ENCODE measurements at places on chromosomes 1 and 21.
A peak's percentile ranks its signal among the peaks of the same experiment; 100 is the strongest.

GRCh38 chr1:117739504-117739903 is 133.7 kb downstream of the TENT5C start:
- no peak for DNase-seq

DNA sequence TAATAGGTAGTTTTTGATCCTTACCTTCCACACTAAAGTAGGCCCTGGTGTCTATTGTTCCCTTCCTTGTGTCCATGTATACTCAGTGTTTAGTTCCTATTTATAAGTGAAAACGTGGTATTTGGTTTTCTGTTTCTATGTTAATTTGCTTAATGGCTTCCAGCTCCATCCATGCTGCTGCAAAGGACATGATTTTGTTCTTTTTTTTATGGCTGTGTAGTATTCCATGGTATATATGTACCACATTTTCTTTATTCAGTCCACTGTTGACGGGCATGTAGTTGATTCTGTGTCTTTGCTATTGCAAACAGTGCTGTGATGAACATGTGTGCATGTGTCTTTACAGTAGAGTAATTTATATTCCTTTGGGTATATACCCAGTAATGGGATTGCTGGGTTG is 20.8 kb downstream of the PRCC start:
- no peak for DNase-seq

DNA sequence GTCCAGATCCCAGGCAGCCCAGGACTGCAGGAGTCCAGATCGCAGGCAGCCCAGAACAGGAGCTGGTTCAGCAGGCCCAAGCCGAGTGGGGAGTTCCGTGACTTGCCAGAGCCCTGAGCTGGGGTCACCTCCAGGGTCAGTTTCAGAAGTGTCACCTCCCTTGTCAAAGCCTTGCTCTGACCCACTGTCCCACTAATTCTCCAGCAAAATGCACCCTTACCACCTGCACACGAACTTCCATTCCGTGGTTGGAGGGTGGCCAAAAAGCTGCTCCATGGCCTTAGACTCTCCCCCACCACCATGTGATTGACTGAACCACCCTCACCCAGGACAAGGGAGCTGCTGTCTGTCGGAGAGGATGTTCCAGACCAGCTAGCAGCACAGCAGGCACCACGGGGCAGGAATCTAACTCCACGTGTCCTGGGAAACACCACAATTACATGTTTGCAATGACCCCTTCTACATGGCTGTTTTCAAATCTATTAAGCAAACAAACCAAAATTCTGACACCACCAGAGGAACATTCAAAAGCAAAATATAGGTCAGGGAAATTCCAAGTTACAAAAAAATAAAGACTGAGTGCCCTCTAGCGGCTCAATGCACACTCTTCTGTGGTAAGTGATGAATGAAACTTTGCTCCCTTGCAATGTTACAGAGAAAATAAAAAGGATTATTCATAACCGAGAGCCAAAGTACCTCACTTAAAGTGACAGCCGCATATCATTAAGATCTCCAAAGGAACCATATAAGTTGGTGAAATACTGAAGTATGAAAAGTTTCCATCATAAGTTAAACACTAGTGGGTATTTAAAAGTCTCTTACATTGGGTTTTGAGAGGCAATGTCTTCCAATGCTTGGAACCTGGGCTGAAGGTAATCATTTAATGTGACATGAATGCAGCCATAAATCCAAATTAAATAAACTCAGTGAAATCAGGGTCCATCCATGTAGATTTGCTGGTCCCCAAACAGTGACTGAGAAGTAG is 76.3 kb downstream of the NPHP4 start:
- DNase-seq, result peak; percentile 57

GRCh38 chr1:12745992-12746323 is at the start of gene CFAP107:
TSS of gene CFAP107 (plus strand) at chr1:12746200. CDS start at chr1:12746431, 231 bp downstream.
- DNase-seq, result no peak

DNA sequence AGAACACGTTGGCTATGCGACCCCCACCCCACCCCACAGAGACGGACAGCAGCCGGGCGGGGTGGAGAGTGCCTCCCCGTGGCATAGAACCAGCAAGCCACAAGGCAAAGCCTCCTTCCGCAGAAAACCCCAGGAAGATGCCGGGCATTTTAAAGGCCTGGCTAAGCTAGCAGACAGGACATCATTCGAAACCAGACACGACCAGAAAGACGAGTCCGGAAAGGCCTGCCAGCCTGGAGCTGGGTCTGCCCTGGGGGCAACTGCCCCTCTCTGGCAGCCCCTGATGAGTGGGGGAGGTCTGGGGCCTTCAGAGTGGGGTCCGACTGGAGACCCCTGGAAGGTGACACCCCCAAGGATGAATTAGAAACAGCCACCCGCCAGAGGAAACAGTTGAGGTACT is 8.5 kb downstream of the FTCD start:
- DNase-seq, result no peak

DNA sequence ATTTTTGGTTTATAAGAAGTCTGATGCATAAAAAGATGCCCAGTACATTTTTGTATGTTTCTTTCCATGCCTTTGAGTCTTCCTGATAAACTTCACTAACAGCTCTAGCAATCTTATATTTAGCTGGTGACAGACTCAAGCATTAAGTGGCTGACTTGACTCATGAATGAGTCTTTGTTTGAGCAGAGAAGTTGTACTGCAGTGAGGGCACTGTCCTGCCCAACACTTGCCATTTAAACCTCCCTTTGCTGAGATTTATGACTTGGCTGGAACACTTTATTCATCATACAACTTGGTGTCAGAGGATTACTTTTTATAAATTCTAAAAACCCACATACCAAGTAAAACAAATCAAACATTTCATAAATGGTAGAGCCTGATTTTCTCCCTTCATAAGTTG is 14.6 kb upstream of the CAMSAP2 start:
- DNase-seq, result no peak

GRCh38 chr1:9424261-9424660 is 115.0 kb upstream of the SLC25A33 start:
- DNase-seq, result no peak

- peak; percentile 20 for DNase-seq
Measured at GRCh38 chr1:70042090-70042731, 163.2 kb downstream of the LRRC40 start.

GRCh38 chr1:87766737-87767136 is 438.1 kb downstream of the LMO4 start:
- peak; percentile 38 for DNase-seq

- peak; percentile 100 for DNase-seq
Measured at GRCh38 chr21:17491716-17492414, 21.0 kb upstream of the CXADR start.

- DNase-seq, result peak; percentile 76
Measured at GRCh38 chr1:26787706-26788514, at the start of gene PIGV. TSS of gene PIGV (plus strand) at chr1:26787950. CDS start at chr1:26790816, 2,866 bp downstream.

DNA sequence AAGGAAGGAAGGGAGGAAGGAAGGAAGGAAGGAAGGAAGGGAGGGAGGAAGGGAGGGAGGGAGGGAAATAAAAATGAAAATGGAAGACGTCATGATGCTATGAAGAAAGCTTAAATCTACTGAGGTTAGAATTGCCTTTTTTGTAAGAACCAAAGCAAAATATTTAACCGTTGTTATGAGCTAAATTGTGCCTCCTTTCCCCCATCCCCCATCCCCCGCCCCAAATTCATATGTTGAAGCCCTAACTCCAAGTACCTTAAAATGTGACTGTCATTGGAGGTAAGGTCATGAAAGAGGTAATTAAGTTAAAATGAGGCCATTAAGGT is 80.1 kb upstream of the CXADR start:
- DNase-seq, result no peak

GRCh38 chr1:72780212-72780611 is 497.9 kb upstream of the NEGR1 start:
- DNase-seq, result no peak

- DNase-seq, result peak; percentile 49
Measured at GRCh38 chr1:38246955-38247952, 200.7 kb upstream of the POU3F1 start.

GRCh38 chr1:217027403-217028080 is 304.3 kb upstream of the ESRRG start:
- no peak for DNase-seq

DNA sequence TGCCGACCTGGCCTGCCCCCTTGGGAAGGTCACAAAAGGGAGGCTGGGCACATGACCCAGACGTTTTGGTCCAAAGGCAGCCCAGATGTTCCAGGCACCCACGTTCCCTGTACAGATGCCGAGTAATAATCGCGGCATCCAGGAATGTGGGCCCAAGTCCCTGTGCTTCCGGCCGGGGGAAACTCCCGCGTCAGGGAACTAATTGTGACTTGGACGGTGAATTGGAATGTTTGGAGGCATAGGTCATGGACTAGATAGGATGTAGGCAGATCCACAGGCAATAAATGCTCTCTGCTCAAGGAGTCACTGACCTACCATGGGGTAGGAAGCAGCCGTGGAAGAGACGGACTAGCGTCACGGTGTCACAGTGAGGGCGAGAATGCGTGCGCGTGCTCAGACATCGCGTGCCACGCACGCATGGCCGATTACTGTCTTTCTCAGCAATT is 178.4 kb downstream of the DUSP10 start:
- peak; percentile 7 for DNase-seq

DNA sequence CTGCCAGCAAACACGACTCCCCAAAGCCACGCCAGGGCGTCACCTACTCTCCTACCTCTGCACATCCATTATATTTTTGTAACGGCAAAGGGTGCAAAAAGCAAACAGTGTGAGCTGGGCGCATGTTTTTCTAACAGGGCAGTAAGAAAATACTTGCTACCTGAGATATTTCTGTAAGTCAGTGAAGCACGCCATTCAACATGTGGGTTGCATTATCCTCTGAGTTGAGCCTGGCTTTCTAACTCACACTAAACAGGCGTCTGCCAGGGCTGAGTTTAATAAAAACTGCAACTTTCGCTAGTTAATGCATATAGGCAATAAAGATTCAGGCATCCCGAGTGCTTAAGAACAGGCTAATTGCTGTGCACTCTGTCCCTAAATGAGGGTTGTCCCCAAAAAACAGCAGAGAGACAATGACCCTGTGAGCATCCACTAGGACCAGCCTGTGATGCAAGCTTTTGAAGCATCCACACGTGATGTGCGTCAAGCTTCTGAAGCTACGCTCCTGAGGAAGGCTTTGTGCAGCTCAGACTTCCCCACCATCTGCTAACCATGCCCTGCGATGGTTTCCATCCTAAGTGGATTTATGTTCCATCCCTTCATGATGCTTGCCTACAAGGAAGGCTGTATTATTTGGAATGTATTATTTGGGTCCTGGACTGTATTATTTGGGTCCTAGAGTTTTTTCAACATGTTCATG is 70.0 kb upstream of the SIM2 start:
- DNase-seq, result peak; percentile 62

- peak; percentile 25 for DNase-seq
Measured at GRCh38 chr21:16196001-16196400, 466.2 kb downstream of the USP25 start.

DNA sequence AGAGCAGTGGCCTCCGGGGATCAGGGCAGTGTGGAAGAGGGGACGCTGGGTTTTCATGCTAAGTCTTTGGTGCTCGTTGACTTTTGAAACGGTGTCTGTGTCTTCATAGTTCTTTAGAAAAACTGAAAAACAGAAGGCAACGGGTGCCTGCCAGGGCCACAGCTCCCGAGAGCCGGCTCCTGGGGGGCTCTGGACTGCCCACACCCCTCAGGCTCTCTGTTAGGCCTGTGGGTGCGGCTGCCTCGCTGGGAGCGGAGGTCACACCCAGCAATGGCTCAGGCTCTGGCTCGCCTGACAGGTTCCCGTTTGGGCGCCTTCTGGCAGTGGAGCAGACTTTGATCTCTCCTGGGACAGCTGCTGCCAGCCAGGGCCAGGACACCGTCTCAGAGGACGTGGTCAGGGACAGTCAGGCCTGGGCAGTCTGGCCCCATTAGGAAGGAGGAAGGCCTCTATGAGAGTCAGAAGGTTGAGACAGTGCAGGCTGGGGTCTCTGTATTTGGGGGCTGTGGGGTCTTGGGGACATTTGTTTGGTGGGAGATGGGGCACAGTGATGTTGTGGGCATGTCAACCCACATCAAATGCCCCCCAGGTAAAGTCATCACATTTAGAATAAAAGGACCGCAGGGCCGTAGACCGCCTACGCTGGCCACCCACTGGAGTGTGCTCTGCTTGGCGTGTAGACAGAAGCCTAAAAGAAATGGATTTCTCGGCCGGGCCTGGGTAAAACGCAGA is 5.6 kb downstream of the ARHGEF16 start:
- no peak for DNase-seq

- DNase-seq, result no peak
Measured at GRCh38 chr1:185237661-185238060, 79.4 kb downstream of the IVNS1ABP start.

DNA sequence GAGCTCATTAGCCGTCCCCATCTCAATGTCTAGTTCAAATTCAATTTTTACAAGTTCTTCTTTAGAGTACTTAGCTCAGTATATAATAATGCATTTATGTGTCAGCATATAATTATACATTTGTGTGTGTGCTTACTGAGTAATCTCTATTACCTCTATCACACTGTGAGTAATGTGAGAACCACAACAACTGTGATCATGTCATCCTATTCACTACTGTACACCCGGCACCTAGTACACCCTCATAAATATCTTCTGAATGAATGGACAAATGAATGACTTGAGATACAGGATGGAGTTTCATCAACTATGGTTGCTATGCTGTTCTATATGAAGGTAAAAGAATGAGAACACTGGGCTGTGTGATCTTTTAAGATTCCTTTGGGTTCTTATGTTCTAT is 124.0 kb downstream of the GPATCH2 start:
- DNase-seq, result peak; percentile 39

DNA sequence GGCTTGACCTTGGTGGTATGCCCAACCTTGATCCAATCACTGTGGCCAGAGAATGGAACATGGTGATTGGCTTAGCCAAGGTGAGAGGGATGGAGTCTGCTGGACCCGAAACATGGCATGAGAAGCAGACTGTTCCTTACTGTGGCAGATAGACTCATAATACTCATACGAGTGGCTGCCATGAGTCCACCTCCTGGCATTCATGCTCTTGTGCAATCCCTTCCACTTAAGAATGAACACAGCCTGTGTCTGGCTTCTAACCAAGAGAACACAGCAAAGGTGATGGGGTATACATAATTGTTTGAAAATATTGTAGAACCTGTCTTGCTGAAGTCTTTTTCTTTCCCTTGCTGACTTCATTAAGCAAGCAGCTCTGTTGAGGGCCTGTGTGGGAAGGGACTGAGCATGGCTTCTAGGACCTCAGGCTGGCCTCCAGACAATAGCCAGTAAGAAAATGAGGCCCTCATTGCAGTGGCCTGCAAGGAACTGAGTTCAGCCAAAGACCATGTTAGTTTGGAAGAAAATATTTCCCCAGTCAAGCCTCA is 85.9 kb downstream of the ZNF281 start:
- DNase-seq, result peak; percentile 65

DNA sequence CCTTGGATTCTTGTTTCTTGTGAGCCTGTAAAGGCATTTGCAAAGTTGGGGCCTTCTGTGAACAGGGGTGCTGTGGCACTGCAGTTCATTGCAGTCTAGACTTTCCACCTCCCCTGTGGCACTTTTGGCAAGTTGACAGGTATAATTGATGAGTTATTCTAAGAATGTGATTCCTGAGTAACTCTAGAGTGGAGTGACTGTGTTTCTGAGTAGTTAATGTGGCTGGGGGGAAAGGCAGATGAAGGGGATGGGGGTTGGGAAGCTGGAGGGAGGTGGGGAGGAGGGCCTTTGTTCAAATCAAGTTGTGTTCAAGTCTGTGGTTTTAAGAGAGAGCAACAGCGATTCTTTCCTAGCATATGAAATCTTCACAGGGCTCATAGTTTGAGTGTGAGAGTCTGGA is 32.9 kb downstream of the PBX1 start:
- DNase-seq, result peak; percentile 35
